ENCODE measurements at places on chromosomes 13 and 19.

DNA sequence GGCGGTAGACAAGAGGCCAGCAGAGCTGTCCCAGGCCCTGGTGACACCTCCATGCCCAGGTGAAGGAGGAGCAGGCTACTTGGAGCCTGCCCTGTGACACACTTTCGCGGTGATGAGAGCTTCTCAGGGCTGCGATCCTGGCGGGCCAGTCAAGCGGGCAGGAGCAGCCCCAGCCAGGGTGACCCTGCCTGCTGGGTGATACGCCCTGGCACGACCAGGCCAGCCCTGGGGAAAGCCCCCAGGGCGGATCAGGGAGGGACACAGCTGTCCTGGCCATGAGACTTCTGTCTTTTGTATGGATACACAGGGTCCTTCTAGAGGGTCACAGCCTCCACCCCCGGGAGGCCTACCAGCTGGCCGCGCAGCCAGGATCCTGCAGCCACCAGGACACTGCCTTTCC, 13.1 kb downstream of the DNM2 start:
- DNase-seq = no peak

- peak; percentile 77 for DNase-seq
Measured at GRCh38 chr13:41263261-41263971, at the start of gene MTRF1. Gene MTRF1 (minus strand): TSS chr13:41263576. CDS start chr13:41260907, 2,669 bp downstream.

DNA sequence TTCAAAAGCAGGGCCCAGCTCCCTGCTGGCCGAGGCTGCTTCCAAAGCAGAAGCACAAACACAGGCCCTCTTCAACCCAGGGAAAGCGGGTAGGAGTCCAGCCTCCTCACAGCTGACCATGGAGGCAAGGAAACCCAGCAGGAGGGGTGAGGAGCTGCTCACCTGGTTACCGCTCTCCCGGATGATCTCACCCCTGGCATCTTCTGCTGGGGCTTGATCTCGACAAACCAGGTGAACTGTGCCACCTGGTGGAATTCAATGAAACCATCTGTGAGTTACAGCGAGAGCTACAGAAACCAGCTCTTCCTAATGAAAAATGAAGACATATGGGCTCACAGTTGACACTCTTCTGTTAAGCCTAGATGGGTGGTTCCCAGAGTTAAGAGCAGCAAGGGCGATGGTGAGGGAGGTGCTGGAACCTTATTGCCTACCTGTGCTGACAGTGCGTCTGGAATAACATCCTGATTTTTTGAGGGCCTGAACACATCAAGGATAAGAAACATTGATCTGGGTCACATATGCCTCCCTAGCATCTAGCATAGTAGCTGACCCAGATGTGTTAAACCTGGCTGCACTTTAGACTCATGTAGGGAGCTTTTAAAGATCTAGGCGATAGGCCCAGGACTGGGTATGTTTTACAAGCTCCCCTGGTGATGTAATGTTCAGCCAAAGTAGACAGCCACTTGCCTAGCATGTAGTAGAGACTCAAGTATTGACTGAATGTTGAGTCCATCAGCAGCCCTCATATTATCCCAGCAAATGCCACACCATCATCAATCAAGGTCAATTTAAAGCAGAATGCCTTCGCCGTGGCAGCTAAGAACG, 6.1 kb downstream of the DHRS12 start:
- peak; percentile 63 for DNase-seq

DNA sequence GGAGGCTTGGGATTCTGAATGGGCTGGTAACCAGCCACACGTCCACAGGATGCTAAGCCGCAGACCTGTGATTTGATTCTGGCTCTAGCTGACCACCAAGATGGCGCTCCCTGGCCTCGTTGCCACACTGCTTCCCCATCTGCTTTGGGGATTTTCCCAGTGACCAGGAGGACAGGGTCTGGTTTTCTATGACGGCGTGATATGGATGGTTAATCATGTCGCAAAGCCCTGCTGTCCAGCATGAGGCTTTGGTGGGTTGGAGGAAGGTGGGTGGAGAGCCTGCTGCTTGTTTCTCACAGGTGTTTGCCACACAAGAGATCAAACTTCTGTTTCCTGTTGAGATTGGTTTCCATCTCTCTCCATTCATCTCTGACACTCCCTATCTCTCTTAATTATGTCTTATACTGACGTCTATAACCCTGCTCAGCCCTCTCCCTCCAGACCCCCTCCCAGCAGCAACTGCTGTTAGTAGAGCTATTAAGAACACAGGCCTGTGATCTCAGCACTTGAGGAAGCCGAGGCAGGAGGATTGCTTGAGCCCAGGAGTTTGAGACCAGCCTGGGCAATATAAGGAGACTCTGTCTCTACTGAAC, 102.7 kb downstream of the SIPA1L3 start:
- no peak for DNase-seq

GRCh38 chr13:71515744-71516038, 351.3 kb downstream of the DACH1 start:
- no peak for DNase-seq

DNA sequence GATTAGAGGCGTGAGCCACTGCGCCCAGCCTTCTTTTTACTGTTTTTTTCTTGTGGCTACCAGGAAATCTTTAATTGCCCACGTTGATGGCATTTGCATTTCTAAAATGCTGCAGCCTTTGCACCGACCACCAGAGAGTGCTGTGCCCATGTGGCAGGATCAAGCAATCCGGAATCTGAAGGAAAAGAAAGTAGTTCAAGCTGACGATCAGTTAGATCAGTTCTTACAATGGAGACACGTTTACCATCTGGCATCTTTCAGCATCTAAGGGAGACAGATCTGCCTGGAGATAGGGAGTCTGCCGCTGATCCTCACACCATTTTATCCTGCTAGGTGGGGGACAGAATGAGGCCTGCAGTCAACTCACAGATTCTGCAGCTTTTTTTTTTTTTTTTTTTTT, 19.9 kb downstream of the TINCR start:
- DNase-seq = peak; percentile 31

- no peak for DNase-seq
Measured at GRCh38 chr13:78382491-78382890, 220.9 kb downstream of the POU4F1 start.

DNA sequence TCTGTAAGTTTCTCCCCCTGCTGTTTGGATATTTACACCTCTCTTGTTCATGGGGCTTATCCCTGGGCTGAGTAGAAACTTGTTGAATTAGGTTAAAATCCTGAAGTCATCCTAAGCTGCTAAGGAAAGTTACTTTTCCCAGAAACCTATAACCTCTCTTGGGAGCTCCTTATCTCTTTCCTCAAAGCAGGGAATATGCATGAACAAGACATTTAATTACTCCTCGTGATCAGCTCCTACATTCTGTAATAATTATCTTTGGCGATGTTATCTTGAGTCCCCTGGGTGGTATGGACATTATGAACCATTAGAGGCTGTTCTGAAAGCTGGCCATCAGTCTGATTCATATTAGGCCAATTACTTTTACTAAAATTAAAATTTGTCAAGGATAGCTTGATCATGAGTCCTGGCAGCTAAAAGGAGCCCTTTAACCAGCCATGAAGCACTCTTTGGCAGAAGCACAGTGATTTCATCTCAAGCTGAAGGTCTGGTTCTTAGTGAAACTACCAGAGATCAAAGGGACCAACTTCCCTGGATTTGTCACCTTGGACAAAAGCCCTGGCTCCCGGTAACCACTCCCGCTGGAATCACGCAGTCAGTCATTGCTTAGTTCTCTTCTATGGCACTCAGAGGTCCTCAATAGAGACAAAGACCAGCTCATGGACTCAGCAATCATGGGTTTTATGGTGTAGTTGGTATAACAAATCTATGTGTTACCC, 811.8 kb downstream of the UQCRFS1 start:
- DNase-seq = no peak

DNA sequence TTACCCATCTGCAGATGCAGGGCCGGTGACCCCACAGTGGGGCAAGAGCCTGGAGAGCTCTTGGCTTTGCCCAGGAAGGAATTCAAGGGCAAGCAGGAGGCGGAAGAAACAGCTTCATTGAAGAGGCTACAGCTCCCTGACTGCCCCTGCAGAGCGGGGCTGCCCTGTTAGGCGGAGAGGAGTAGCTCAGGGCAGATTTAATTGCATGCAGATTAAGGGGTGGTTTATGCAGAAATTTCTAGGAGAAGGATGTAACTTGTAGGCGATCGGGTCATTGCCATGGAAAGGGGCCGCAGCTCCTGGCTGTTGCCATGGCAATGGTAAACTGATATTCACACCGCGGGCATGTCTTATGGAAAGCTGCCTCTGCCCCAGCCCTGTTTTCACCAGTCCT, 94.1 kb downstream of the ATP11A start:
- no peak for DNase-seq

GRCh38 chr13:51659276-51660127, 75.2 kb downstream of the WDFY2 start:
- no peak for DNase-seq

GRCh38 chr19:30419568-30420180, 47.5 kb downstream of the ZNF536 start:
- no peak for DNase-seq

GRCh38 chr19:3124630-3125029, 11.2 kb upstream of the GNA15 start:
- DNase-seq = no peak

DNA sequence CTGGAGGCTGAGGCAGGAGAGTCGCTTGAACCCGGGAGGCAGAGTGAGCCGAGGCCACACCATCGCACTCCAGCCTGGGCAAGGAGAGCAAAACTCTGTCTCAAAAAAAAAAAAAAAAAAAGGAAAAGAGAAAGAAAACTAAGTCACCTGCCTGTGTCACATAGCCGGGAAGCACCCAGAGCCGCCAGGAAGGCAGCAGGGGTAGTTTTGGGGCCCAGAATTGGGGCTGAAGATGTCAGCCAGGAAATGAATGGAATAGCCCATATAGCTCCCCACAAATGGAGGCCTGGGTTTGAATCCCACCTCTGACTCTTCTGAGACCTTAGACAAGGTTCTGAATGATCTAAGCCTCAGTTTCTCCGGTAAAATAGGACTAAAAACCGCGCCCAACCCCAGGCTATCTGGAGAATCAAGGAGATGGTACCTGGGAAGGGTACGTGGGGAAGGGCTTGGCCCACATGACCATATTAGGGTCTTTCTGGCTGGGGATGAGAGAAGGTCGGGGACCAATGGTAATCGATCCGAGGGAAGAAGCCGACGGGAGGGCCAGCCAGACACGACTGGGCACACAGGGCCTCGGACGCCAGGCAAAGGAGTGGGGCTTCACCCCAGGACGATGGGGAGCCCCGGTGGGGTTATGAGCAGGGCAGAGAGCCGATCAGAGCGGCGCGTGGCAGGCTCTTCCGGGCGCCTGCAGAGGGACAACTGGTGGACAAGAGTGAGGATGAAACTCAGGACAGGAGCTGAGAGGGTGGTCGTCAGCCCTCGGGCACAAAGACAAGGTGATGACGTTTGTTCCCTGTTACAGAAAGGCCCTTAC, 14.4 kb downstream of the CCDC124 start:
- no peak for DNase-seq

- DNase-seq = peak; percentile 55
Measured at GRCh38 chr13:45658586-45659235, 43.2 kb upstream of the ERICH6B start.

DNA sequence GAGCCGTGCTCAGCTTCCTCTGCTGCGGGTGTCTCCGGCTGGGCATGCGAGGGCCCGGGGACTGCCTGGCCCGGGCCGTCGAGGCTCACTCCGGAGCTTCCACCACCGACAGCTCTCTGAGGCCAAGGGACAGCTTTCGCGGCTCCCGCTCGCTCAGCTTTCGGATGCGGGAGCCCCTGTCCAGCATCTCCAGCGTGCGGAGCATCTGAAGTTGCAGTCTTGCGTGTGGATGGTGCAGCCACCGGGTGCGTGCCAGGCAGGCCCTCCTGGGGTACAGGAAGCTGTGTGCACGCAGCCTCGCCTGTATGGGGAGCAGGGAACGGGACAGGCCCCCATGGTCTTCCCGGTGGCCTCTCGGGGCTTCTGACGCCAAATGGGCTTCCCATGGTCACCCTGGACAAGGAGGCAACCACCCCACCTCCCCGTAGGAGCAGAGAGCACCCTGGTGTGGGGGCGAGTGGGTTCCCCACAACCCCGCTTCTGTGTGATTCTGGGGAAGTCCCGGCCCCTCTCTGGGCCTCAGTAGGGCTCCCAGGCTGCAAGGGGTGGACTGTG, 1.2 kb downstream of the S1PR4 start:
- no peak for DNase-seq

DNA sequence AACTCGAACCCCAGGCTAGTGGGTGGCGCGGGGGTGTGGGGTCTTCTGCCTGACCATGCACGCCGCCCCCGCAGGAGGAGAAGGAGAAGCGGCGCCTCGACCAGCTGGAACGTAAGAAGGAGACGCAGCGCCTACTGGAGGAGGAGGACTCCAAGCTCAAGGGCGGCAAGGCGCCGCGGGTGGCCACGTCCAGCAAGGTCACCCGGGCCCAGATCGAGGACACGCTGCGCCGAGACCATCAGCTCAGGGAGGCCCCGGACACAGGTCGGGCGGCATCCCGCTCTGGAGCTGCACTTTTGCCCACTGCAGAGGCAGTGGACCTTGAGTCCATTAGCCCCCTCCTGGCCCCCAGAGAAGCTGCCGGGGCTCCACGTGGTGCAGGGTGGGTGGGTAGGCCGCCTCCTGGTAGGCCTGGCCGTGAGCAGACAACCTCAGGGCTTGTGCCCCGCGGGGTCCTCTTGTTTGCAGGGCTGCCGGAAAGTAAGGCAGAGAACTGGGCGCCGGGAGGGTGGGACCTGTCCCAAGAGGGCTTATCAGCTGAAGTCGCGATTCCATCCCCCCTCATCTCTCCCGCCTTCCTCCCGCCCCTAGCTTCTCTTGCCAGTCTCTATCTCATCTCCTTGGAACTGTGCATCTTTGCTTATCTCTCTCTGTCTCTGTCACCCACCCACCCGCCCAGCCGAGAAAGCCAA, 9.9 kb downstream of the CCDC124 start:
- DNase-seq = no peak

- no peak for DNase-seq
Measured at GRCh38 chr13:99477493-99477892, 23.8 kb upstream of the TM9SF2 start.

DNA sequence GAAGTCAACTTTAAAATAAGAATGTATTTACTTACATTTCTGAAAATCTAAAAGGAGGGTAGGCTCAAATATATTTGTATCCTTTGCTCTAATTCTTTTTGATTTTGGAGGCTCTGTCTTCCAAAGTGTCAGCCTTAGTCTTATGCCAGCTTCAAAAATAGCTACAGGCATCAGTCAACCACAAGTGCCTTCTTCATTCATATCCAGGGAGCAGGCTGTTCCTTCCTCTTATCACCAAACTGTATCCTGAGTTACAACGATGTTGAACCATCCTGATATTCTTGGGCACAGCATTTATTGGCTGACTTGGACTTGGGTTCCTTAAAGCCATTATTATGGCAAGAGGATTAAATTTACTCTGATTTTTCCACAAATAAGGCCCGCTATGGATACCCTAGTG, 1161.3 kb downstream of the PCDH17 start:
- DNase-seq = no peak

DNA sequence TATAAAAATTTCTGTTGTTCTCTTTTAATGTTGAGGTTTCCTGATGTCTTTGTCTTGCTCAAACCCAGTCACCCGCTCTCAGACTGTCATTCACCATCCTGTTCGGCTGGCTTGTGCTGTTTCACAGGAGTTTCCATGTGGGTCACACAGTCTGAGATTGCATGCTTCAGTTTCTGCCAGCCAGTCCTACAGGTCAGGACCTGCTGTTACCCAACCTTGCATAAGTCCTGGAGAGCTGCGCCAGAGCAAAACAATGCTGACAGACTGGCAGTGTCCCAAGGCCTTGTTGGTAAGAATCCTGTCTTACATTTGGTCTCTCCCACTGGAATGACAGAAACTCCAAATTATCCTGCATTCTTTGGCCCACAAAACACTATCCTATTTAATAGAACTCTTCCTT, 340.0 kb upstream of the SLITRK5 start:
- peak; percentile 5 for DNase-seq

GRCh38 chr19:17281391-17282304, at the start of gene ANKLE1:
Gene ANKLE1 (plus strand): TSS chr19:17281901. CDS start chr19:17281921, 20 bp downstream.
- DNase-seq = peak; percentile 42
